ENCODE measurements at places on chromosomes 12 and 14.

- peak; percentile 67 for DNase-seq
Observed at GRCh38 chr12:50088577-50089335, 3.6 kb downstream of the SMARCD1 start.

DNA sequence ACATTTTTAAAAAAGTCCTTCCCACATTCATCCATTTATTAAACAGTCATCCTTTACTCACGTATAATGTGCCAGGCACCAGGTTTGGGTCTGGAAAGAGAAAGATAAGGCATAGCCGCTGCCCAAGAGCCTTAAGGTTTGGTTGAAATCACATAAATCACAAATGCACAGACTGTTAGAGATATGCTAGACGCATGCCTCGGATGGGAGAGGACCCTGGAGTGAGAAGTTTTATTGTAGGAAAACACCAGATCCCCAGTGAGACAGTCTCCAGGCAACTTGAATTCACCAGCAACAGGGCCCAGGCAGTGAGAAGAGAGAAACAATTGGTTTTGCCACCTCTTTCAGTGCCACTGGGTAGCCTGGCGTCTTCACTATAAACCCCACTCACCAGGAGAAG lies 305.9 kb upstream of the AMIGO2 start:
- no peak for DNase-seq

DNA sequence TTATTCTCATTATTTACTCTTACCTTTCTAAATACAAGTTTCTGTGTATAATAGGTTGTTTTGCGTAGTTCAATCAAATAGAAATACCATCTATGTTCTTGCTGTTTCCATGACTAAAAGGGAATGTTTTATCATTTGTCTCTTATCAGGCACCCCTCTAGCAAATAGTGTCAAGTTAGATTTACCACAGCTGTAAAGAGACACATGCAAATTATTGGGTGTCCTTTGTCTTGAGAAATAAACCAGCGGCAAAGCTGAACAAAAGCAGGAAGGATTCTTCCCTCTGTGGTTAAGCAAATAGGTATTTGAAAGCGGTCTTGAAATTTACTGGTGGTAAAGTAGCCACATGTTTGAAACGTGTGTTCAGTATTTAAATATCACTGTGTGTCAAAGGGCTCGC lies 405.9 kb downstream of the TMTC2 start:
- no peak for DNase-seq

DNA sequence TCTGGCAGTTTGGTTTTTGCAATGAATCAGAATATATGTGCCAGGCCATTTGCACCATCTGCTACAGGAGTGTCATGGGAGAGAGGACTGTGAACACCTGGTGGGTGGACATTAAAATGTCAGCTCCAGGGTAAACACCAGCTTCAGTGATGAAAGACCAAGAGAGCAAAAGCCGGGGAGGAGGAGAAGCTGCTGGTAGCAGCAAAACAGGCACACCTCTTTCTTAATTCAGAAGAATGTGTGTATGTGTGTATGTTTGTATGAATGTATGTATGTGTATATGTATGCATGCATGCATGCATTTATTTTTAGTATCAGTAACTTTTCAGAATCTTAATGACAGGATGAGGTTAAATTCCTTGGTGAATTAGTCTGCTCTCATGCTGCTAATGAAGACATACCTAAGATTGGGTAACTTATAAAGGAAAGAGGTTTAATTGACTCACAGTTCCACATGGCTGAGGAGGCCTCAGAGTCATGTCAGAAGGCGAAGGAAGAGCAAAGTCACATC lies 357.4 kb upstream of the PRICKLE1 start:
- DNase-seq, result no peak

GRCh38 chr14:69850086-69850735 lies 29.0 kb upstream of the SMOC1 start:
- no peak for DNase-seq

DNA sequence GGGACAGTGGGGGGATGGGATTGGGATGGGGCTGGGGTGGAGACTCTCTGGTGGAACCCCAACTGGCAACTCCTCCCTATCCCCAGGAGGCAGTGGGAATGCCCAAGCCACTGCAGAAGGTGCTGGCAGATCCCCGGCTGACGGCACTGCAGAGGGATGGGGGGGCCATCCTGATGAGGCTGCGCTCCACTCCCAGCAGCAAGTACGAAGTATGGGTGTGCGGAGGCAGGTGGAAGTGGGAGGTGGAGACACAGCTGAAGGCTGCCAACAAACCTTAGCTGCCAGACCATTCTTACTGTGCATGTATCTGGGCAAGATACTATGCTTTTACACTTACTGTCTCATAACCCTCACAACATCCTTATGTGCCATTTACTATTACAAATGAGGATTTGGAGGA lies 8.2 kb downstream of the ARHGEF40 start:
- no peak for DNase-seq

- DNase-seq, result no peak
Observed at GRCh38 chr12:48054955-48055821, 50.7 kb downstream of the SENP1 start.

GRCh38 chr14:61537563-61538463 lies 157.5 kb upstream of the HIF1A start:
- peak; percentile 30 for DNase-seq

DNA sequence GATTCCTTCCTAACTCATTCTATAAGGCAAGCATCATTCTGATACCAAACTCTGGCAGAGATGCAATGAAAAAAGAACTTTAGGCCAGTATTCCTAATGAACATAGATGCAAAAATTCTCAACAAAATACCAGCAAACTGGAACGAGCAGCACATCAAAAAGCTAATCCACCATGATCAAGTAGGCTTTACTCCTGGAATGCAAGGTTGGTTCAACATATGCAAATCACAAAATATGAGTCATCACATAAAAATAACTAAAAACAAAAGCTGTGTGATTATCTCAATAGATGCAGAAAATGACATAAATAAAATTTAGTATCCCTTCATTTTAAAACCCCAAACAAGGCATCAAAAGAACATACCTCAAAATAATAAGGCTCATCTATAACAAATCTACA lies 98.9 kb downstream of the ACSS3 start:
- DNase-seq, result no peak

GRCh38 chr12:48441069-48441468 lies 31.3 kb upstream of the ANP32D start:
- no peak for DNase-seq

GRCh38 chr12:92547420-92547819 lies 155.4 kb upstream of the PLEKHG7 start:
- DNase-seq, result no peak

- peak; percentile 26 for DNase-seq
Observed at GRCh38 chr14:25237845-25238244, 187.9 kb upstream of the STXBP6 start.

- peak; percentile 68 for DNase-seq
Observed at GRCh38 chr12:42129595-42130204, 15.0 kb downstream of the GXYLT1 start.

Data from NB4 (cell line).